ENCODE measurements at places on chromosomes 1 and 21.

DNA sequence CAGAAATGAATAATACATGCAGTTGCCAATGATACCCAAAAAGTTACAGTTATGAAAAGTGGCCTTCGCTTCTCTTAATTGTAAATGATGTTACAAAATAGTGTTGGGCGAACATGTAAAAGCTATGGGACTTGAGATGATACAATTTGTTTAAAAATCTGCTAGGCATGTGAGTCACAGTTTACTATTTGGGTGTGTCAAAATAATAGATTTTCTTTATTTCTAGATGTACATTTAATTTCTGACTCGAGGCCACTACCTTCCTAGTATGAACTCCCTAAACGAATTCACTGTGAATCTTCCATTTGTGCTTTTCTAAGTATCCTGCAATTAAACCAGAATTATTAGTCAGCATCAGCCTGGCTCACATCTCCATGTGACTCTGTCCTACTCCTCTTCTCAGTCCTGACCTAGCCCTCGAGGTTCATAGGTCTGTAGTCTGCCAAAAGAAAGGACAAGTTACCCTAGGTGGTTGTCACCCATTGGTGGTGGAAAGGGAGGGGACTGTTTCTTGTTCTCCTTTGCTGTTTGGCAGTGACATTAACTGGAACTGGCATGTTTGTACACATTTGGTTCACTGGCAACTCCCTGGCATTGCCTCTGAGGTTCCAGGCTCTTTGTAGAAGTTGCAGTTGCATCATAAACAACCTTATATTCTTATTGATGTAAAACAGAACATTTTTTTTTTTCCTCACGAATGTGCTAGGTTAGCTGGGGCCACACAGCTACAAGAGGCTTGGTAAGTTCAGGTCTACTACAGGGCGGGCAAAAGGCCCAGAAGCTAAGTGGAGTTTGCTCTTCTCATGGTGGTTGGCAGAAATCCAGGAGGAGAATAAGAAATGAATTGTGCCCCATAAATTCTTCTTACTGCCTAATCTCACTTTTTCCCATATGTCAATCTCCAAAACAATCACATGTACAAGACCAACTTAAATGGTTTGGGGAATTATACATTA is 746.5 kb upstream of the ADAMTS5 start:
- no peak for DNase-seq

GRCh38 chr1:61301824-61302657 is 219.7 kb downstream of the NFIA start:
- no peak for DNase-seq

DNA sequence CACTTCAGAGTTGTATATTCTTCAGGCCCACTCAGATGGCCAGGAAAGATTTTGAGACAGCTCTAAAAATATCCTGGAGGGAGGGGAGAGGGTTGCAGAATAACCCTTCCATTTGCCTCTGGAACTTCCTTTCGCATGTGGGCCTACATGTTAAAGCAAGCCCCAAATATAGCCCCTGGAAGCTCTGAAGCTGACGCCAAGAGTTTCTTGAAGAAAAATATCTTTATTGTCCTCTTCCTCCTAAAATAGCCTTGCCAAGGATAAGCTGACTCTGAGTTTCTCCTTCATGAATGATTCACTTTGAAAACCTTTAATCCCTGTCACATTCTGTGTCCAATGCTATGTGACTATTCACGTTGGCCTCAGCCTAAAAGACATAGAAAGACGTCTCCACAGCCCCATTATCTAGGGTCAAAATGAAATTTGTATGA is 6.4 kb downstream of the C1orf116 start:
- DNase-seq = no peak

GRCh38 chr1:116772648-116773045 is 18.4 kb downstream of the CD2 start:
- DNase-seq = no peak

- DNase-seq = peak; percentile 75
Measured at GRCh38 chr1:245956225-245956624, 550.9 kb downstream of the SMYD3 start.

DNA sequence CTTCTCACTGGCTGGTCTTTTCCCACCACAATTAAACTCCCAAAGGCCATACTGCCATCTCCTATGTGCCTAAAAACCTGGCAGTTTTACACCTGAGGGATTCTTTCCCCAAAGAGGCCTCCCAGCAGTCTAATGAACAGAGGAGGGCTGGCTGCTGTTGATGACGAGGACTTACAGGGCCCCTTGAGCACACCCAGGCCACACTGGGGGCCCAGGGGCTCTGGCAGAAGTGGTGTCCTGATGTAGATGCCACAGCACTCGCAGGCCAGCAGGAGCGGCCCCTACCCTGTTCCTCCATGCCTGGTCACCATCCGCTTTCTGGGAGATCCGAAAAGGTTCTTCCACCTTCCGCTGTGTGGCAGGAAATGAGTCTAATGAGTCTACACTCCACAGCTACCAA is 24.2 kb downstream of the POFUT2 start:
- DNase-seq = no peak

DNA sequence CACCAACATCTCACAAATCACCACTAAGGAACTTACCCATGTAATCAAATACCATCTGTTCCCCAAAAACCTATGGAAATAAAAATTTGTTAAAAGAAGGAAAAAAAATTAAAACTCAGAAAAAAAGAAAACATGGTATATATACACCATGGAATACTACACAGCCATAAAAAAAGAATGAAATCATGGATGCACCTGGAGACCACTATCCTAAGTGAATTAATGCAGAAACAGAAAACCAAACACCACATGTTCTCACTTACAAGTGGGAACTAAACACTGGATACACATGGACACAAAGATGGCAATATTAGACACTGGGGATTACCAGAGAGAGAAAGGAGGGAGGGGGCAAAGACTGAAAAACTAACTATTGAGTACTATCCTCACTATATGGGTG is 50.4 kb downstream of the ZSWIM5 start:
- no peak for DNase-seq

GRCh38 chr1:103109311-103109920 is 1.1 kb upstream of the COL11A1 start:
- no peak for DNase-seq

- no peak for DNase-seq
Measured at GRCh38 chr21:39114871-39115575, 68.2 kb downstream of the PSMG1 start.

DNA sequence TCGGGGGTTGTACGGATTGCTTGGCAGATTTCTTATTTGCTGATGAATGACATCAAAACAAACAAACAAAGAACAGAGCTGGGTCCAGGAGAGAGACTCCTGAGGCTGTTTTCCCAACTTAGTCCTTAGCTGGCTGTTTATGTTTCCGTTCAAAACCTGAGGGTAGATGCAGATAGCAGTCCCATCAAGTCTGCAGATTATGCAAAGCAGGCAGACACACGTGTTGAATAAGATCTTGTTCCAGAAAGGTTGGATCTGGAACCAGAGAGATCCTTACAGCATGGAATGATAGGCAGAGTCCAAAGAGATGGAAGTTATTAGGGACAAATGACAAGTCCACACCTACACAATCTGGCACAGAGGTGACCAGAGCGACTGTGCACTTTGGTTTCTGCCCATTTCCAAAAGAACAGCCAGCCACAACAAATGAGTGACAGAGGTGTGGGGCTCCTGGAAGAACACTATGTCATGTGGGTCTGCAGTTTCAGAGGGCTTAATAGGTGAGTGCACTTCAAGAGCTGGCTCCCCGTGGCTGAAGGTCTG is 65.5 kb downstream of the MAN1C1 start:
- DNase-seq = no peak

- DNase-seq = no peak
Measured at GRCh38 chr1:10070206-10070605, 37.4 kb downstream of the UBE4B start.

GRCh38 chr1:77834771-77835334 is 53.6 kb upstream of the NEXN start:
- no peak for DNase-seq

DNA sequence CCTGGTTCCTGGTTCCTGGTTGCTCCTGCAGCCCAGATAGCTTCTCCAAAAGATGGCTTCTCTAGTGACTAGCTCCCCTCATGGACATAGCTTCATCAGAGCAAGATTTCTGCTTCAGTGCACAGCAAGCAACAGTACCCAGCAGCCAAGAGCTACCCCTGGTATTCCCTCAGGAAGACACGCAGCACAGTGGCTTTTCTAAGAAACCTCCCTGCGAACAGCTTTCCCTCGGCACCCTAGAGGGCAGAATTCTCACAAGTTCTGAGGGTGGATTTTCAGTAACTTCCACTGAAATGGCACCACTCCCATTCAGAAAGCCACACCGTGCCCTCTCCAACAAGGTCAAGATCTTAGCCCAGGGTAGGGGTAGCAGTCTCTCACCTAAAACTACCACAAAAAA is 128.2 kb downstream of the EIF4G3 start:
- DNase-seq = no peak

- no peak for DNase-seq
Measured at GRCh38 chr21:44408226-44408625, 47.1 kb upstream of the LRRC3 start.

- no peak for DNase-seq
Measured at GRCh38 chr1:202684716-202685115, 25.5 kb downstream of the SYT2 start.

All from CD4-positive, alpha-beta T cell treated with Interleukin-12 subunit alpha and Interleukin-12 subunit beta, for 1 hour (primary cell).